Karpas-422 (cell line): ENCODE measurements at places on chromosomes 4 and X.

GRCh38 chrX:10579112-10580011, 41.0 kb downstream of the MID1 start:
- H3K4me3 ChIP-seq: no peak overlapping the region
- DNase-seq: no peak
- no peak overlapping the region for H3K27ac ChIP-seq
- no peaks in the 10 kb centered on the region for H3K4me1 ChIP-seq

GRCh38 chr4:151862766-151863165, 102.0 kb upstream of the GATB start:
- no peaks in the 10 kb centered on the region for H3K36me3 ChIP-seq
- no peak overlapping the region for H3K4me3 ChIP-seq
- H3K4me1 ChIP-seq: no peaks in the 10 kb centered on the region

- no peaks in the 10 kb centered on the region for H3K4me1 ChIP-seq
- no peak overlapping the region for H3K4me3 ChIP-seq
- DNase-seq: no peak
- no peak overlapping the region for H3K27ac ChIP-seq
- no peaks in the 10 kb centered on the region for H3K27me3 ChIP-seq
These were observed 31.3 kb upstream of the GNRHR start for GRCh38 chr4:67785528-67785927.

DNA sequence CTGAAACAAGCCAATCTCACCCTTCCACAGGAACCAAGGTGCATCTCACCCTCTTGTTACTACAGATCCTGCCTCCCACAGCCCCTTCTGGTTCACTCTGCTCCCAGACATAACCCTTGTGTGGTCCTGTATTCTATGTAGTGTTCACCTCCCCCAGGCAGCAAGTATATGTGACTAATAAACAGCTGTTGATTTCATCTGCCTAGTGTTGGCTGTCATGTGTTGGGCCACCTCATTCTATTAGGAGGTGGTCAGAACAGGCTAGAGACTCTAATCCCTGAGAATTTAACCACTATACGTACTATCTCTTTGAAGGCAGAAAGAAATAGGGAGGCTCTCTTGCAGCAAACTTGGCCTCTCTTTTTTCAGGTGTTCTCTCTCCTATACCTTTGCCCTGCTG, 134.3 kb upstream of the RPL34 start:
- H3K4me1 ChIP-seq: no peaks in the 10 kb centered on the region
- no peaks in the 10 kb centered on the region for H3K27me3 ChIP-seq
- H3K36me3 ChIP-seq: no peaks in the 10 kb centered on the region

DNA sequence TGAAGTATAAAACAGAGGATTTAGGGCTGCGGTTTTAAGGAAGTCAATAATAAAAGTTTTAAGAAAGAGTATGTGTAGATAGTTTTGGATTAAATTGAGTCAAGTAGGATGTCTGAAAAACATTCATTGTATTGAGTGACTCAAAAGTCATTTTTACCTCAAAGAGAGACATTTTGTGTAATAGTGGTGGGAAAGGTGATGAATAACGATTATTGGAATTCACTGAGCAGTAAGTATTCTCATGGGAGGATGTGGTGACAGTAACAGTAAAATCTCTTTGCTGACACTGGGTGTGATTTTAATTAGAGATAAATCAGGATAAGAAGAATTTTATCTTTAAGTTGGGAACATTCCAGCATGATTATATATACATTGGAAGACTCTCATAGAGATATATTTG, 233.6 kb downstream of the PDHA2 start:
- H3K27me3 ChIP-seq: no peaks in the 10 kb centered on the region
- H3K27ac ChIP-seq: no peak overlapping the region
- no peak for DNase-seq
- H3K4me3 ChIP-seq: no peak overlapping the region
